Pancreas (tissue), 10 donors: ENCODE measurements at places on chromosomes 11 and 22. TPM values are rescaled to one million over a fixed set of nuclear protein-coding genes. Genes with fewer than 3 reads are reported as not detected.

GRCh38 chr11:18697576-18697975 is 1.0 kb upstream of the TMEM86A start:
- no peak for DNase-seq
- no peaks in the 10 kb centered on the region for H3K36me3 ChIP-seq
- no peak overlapping the region for H3K27ac ChIP-seq
- no peaks in the 10 kb centered on the region for H3K27me3 ChIP-seq

GRCh38 chr22:27100789-27101188 is 443.4 kb downstream of the MIAT start:
- H3K4me3 ChIP-seq, result no peak overlapping the region
- no peaks in the 10 kb centered on the region for H3K27me3 ChIP-seq

GRCh38 chr11:47325271-47326041 is 27.0 kb downstream of the MYBPC3 start:
- no peak overlapping the region for H3K4me3 ChIP-seq
- H3K4me1 ChIP-seq, result no peaks in the 10 kb centered on the region
- H3K27ac ChIP-seq, result no peak overlapping the region
- no peaks in the 10 kb centered on the region for H3K27me3 ChIP-seq
- DNase-seq, result no peak

GRCh38 chr11:44559207-44559939 is 6.1 kb upstream of the CD82 start:
- peaks cover 5% of the 10 kb centered on the region for H3K4me1 ChIP-seq
- no peak for DNase-seq
- no peak overlapping the region for H3K4me3 ChIP-seq
- no peaks in the 10 kb centered on the region for H3K27me3 ChIP-seq
- H3K36me3 ChIP-seq, result no peaks in the 10 kb centered on the region

- no peaks in the 10 kb centered on the region for H3K36me3 ChIP-seq
- no peak overlapping the region for H3K27ac ChIP-seq
- H3K27me3 ChIP-seq, result no peaks in the 10 kb centered on the region
- H3K4me1 ChIP-seq, result no peaks in the 10 kb centered on the region
- no peak overlapping the region for H3K4me3 ChIP-seq
Observed at GRCh38 chr11:131998020-131998419, 627.6 kb downstream of the NTM start.

Gene FAM180B
- total RNA-seq, result not detected

Gene APOL5
- not detected for total RNA-seq

GRCh38 chr22:23117891-23118646 is 23.7 kb downstream of the RSPH14 start:
- no peaks in the 10 kb centered on the region for H3K36me3 ChIP-seq
- no peak overlapping the region for H3K4me3 ChIP-seq
- H3K27me3 ChIP-seq, result no peaks in the 10 kb centered on the region
- H3K4me1 ChIP-seq, result no peaks in the 10 kb centered on the region
- no peak overlapping the region for H3K27ac ChIP-seq

GRCh38 chr22:44103735-44104480 is 76.8 kb upstream of the PARVG start:
- H3K4me3 ChIP-seq, result no peak overlapping the region
- no peaks in the 10 kb centered on the region for H3K4me1 ChIP-seq
- no peaks in the 10 kb centered on the region for H3K27me3 ChIP-seq
- DNase-seq, result no peak
- no peaks in the 10 kb centered on the region for H3K36me3 ChIP-seq

DNA sequence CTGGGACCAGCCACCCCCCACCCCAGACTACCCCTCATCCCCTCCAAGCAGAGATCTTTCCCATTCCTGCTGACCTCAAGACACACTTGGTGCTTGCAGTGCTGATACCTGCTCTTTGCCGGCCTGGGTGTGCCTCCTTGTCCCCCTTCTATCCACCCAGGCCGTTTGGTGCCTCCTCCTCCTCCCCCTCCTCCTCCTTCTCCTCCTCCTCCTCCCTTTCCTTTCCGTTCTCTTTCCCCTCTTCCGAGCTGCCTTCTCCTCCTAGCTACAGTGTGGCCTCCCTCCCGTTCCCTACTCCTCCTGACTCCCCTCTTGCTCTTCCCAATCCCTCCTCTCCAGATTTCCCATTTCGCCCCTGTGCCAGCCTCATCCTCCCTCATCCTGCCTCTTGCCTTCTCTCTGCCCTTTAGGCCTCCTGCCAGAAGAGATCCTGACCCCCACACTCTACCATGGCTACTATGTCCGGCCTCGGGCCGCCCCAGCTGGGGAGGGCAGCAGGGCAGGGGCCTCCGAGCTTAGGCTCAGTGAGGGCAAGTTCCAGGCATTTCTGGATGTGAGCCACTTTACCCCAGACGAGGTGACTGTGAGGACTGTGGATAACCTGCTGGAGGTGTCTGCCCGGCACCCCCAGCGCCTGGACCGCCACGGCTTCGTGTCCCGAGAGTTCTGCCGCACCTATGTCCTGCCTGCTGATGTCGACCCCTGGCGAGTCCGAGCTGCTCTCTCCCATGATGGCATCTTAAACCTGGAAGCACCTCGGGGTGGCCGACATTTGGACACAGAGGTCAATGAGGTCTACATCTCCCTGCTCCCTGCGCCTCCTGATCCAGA is 712 bp downstream of the HSPB2 start:
- no peak for DNase-seq
- H3K27ac ChIP-seq, result peak overlapping the region; percentile 17
- no peaks in the 10 kb centered on the region for H3K27me3 ChIP-seq
- H3K4me1 ChIP-seq, result peaks cover 23% of the 10 kb centered on the region

- no peak for DNase-seq
- H3K4me1 ChIP-seq, result no peaks in the 10 kb centered on the region
- no peak overlapping the region for H3K27ac ChIP-seq
- no peak overlapping the region for H3K4me3 ChIP-seq
- H3K36me3 ChIP-seq, result no peaks in the 10 kb centered on the region
Observed at GRCh38 chr11:112734207-112734606, 227.0 kb upstream of the NCAM1 start.

Gene VPS51
- 131 TPM for total RNA-seq

GRCh38 chr22:19122752-19123492 is 710 bp upstream of the DGCR2 start:
- no peak for DNase-seq
- H3K36me3 ChIP-seq, result no peaks in the 10 kb centered on the region
- H3K27me3 ChIP-seq, result no peaks in the 10 kb centered on the region
- peaks cover 32% of the 10 kb centered on the region for H3K4me1 ChIP-seq

DNA sequence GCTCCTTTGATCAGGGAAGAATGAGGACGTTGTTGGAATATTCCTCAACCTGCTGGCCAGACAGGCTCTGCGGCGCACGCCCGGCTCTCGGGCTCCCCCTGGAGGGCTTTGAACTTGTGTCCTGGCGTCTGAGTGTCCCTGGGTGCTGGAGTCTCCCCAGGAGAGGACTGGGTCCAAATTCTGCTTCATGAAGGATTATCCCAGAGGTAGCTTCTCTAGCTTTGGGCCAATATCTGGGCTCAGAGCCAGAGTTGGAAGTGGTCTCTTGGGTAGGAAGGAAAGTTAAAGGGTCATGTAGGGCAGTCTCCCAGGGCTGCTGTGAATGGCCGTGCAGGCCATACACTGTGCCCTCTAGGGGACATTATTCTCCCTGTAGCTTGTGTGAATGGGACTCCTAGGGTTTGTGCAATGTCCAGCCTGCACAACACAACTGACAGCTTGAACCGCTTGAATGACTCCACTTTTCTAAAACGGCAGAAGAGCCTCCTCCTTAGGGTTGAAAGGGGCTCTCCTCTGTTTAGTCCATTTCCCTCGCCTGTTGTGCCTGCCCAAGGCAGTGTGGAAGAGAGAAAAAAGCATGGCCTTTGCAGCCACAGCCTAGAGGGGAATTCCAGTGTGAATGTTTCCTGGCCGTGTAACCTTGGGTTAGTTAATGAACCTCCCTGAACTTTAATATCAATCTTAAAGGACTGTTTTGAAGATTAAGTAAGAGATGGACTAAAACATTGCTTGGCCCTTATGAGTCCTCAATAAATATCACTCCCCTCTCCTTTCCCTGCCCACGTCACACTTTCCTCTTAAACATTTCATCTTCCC is 111.2 kb upstream of the THY1 start:
- H3K4me1 ChIP-seq, result no peaks in the 10 kb centered on the region
- no peak overlapping the region for H3K4me3 ChIP-seq
- no peak overlapping the region for H3K27ac ChIP-seq
- no peaks in the 10 kb centered on the region for H3K36me3 ChIP-seq
- H3K27me3 ChIP-seq, result no peaks in the 10 kb centered on the region
- DNase-seq, result peak; percentile 81

DNA sequence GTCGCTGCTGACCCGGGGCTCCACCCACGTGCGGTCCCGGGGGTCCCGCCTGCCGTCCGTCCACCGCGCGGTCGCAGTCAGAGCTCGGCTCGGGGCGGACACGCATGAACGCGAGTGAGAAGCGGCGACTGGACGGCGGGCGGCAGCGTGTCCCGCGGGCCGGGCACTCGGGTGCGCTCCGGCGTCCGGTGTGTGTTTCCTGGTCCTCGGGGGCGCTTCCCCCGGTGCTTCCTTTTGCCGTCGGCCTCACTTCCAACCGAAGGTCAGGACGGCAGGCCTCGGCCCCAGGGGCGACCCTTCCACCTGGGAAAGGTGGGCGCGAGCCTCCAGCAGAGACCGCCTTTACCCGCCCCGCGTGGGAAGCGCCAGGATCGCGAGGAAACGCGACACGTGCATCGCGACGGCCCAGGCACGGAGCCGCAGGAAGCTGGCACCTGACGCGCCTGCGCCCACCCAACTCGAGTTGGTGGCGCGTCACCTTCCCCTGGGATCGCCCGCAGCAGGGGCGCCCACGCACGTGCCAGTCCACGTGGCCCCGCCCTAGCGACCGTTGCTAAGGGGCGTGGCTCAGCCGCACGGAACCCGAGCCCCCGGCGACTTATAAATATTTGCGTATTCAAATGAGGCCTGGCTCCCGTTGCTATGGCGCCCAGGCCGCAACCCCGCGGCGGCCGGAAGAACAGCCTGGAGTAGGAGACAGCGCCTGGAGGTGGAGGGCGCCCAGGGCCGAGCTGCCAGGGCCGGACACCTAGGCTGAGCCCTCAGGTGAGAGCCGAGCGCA is at the start of gene LRRC56:
TSS of gene LRRC56 (plus strand) at position 687 of the 781 bp plus-strand sequence. CDS start 3,158 bp downstream, outside the sequence.
- H3K27ac ChIP-seq, result peak within 1 kb of the TSS; percentile 75
- H3K36me3 ChIP-seq, result peaks cover 7% of the 10 kb centered on the region
- H3K4me3 ChIP-seq, result peak within 1 kb of the TSS; percentile 50
- no peaks in the 10 kb centered on the region for H3K27me3 ChIP-seq
- DNase-seq, result peak; percentile 93
- peaks cover 9% of the 10 kb centered on the region for H3K4me1 ChIP-seq

GRCh38 chr22:39577900-39578299 is 7.3 kb downstream of the CACNA1I start:
- H3K4me3 ChIP-seq, result no peak overlapping the region
- no peaks in the 10 kb centered on the region for H3K27me3 ChIP-seq
- no peaks in the 10 kb centered on the region for H3K4me1 ChIP-seq
- H3K27ac ChIP-seq, result no peak overlapping the region

DNA sequence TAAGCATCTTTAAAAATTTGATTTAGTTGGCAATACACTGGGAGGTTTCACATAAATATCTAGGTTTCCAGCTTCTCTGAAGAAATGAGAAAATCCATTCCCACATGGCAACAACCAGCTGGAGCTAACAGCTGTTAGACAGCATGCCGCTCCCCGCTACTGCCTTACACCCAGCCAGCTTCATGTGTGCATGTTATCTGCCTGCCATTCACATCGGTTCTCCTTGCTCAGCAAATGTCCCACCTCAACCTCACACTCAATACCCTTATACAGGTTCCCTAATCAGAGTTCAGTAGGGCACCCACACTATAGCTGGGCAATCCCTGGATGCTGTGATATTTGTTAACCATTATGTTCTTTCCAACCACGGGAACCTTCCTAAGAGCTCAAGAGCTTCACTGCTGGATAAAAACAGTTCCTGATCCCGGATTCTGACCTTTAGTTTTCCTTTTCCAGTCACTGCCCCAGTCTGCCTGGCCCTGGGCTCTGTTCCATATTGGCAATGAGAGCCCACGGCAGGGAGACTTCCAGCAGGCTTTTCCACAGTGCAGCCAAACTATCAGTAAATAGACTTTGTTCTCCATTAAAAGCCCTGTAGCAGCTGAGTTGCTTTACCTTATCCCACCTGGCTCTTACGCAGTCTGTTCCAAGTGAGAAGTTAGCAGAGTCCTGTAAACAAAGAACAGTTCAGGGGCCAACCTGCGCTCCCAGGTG is 8.6 kb downstream of the RPUSD4 start:
- no peak overlapping the region for H3K27ac ChIP-seq
- H3K4me1 ChIP-seq, result no peaks in the 10 kb centered on the region
- no peak for DNase-seq

Gene LDLRAD3
- 6.8 TPM for total RNA-seq

GRCh38 chr11:1516273-1517067 is 29.9 kb upstream of the MOB2 start:
- no peak overlapping the region for H3K4me3 ChIP-seq
- no peaks in the 10 kb centered on the region for H3K27me3 ChIP-seq
- DNase-seq, result no peak
- H3K27ac ChIP-seq, result no peak overlapping the region

Gene CHEK1
- 0.55 TPM for total RNA-seq

Gene IGSF22
- 0.71 TPM for total RNA-seq

DNA sequence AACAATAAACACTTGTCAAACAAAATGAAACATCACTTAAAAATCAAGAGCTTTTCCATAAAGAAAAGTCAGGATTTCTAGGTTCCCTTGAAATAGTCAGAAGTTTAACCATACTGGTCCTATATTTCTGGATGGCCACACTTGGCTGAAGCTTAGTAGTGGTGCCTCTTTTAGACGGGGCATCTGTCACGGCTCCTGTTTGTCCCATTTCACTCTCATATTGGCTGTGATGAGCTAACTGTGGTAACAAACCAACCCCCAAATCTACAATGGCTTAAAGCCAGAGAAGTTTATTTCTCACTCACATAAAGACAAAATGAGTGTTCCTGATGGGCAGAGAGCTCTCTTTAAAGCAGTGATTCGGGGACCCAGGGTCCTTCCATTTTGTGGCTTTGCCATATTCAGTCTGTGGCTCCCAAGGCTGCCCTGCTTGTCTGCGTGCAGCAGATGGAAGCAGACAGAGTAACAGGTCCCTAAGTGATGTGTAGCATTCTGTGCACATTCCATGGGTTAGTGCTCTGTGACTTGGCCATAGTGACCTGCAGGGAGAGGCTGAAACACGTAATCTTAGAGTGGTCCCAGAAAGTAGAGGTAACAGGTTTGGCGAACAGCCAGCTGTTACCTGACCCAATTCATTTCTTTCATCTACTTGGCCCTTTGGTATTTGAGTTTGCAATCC is 137.4 kb downstream of the HIPK3 start:
- H3K27ac ChIP-seq, result no peak overlapping the region
- H3K27me3 ChIP-seq, result no peaks in the 10 kb centered on the region
- DNase-seq, result no peak
